Chondrocyte (in vitro differentiated cells): ENCODE measurements at places on chromosomes 3 and 15. TPM values are rescaled to one million over a fixed set of nuclear protein-coding genes. Genes with fewer than 3 reads are reported as not detected.

- H3K27ac ChIP-seq: no peak overlapping the region
- H3K4me1 ChIP-seq: no peaks in the 10 kb centered on the region
- no peaks in the 10 kb centered on the region for H3K27me3 ChIP-seq
- no peak for DNase-seq
Measured at GRCh38 chr3:172640751-172641150, 70.1 kb downstream of the NCEH1 start.

- no peaks in the 10 kb centered on the region for H3K27me3 ChIP-seq
- H3K4me1 ChIP-seq: peaks cover 39% of the 10 kb centered on the region
- no peak for DNase-seq
Measured at GRCh38 chr15:36601497-36601932, 22.1 kb downstream of the CDIN1 start.

The APOD gene
- total RNA-seq: 2.1 to 26.1 TPM (median 2.9 TPM) in 3 replicates

DNA sequence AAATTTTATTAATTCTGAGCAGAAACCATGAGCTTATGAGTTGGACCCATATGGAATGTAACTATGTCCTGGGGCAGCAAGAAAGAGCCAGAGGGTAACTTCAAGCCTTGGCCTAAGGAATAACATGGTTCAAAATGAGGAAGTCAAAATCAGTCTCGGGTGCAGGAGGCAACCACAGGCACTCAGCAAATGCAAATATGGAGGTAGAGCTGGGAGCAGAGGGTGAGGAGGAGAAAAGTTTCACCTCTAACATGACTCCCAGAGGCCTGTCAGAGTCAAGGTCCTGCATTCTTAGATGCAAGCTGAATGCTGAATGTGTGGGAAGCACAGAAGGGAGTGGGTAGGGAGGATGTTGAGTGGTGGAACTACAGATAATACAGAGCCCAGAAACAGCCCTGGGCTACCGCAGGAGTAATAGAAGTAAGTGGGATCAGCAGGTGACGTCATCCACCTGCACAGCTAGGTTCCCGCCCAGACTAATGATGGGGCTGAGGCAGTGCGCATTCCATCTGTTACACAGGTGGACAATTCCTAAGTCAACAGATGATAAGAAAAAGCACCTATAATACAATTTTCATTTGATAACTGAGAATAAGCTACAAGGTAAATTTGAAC, 279.8 kb upstream of the ARRDC4 start:
- H3K36me3 ChIP-seq: no peaks in the 10 kb centered on the region
- H3K27me3 ChIP-seq: peaks cover 2% of the 10 kb centered on the region
- no peak for DNase-seq
- no peak overlapping the region for H3K27ac ChIP-seq
- no peak overlapping the region for H3K4me3 ChIP-seq
- H3K4me1 ChIP-seq: no peaks in the 10 kb centered on the region

The LEKR1 gene
- total RNA-seq: 0.45 to 0.59 TPM in 2 of 3 replicates, not detected in the other

The CHP1 gene
- 63.6 to 80.0 TPM (median 77.0 TPM) in 3 replicates for total RNA-seq

The GP9 gene
- total RNA-seq: not detected in 3 replicates

- no peak overlapping the region for H3K4me3 ChIP-seq
- H3K36me3 ChIP-seq: no peaks in the 10 kb centered on the region
- no peaks in the 10 kb centered on the region for H3K27me3 ChIP-seq
- no peak for DNase-seq
- peaks cover 28% of the 10 kb centered on the region for H3K4me1 ChIP-seq
Measured at GRCh38 chr3:102163039-102163817, 271.6 kb upstream of the ZPLD1 start.

DNA sequence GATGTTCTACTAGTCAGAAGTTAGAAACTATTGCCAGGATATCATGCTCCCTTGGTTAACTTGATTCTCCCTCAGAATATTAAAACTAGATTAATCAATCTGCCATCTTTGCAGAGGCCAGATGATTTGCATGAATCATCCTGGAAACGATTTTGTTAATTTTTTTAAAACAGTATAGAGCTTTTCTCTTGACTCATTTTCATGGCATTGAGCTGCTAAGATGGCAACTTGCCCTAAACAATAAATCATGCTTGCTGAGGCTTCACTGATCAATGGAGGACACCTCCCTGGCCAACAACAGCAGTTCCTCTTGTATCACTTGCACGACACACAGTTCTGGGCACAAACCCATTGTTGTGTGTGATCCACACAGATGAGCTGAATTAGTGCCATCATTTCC, 109.1 kb downstream of the COL6A6 start:
- no peaks in the 10 kb centered on the region for H3K36me3 ChIP-seq
- no peak overlapping the region for H3K27ac ChIP-seq
- H3K4me1 ChIP-seq: no peaks in the 10 kb centered on the region
- no peak for DNase-seq

DNA sequence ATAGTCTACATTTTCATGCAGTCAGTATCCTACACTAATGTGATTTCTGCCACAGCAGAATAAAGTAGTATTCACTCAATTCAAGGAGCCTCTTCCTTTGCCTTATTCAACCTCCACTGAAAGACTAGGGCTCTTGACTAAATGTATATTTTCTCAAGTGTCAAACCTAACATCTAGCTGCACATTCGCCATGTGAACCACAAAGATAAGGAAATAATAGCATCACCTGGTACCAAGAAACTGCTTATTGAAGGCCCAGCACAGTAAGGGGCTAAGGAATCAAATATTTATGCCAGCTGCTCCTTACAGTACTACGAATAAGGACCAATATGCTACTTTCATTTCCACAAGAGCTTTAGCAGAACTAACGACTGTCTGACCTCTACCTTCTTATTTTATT, 1.3 kb downstream of the SRP14 start:
- H3K27me3 ChIP-seq: no peaks in the 10 kb centered on the region
- peak overlapping the region; percentile 99 for H3K27ac ChIP-seq
- no peak for DNase-seq
- peaks cover 20% of the 10 kb centered on the region for H3K36me3 ChIP-seq
- H3K4me3 ChIP-seq: peak overlapping the region; percentile 89

DNA sequence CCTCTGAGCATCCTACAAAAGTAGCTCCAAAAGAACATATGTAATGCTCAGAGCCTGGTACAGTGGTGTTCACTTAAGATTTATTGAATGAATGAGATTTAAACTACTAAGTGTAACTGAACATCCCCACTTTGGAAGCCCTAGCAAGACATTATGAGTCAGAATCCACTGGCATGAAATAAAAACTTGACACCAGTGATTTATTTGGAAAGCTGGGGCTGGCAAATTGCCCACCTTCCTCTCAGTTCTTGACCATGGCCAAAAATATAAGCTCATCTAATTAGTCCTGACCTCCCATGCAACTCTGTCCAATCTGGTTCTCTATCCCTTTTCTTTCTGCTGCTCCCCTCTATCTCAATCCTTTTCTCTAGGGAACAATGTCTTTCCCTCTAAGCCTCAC, 418.0 kb downstream of the PLCL2 start:
- no peaks in the 10 kb centered on the region for H3K27me3 ChIP-seq
- no peak overlapping the region for H3K4me3 ChIP-seq
- no peak overlapping the region for H3K27ac ChIP-seq

DNA sequence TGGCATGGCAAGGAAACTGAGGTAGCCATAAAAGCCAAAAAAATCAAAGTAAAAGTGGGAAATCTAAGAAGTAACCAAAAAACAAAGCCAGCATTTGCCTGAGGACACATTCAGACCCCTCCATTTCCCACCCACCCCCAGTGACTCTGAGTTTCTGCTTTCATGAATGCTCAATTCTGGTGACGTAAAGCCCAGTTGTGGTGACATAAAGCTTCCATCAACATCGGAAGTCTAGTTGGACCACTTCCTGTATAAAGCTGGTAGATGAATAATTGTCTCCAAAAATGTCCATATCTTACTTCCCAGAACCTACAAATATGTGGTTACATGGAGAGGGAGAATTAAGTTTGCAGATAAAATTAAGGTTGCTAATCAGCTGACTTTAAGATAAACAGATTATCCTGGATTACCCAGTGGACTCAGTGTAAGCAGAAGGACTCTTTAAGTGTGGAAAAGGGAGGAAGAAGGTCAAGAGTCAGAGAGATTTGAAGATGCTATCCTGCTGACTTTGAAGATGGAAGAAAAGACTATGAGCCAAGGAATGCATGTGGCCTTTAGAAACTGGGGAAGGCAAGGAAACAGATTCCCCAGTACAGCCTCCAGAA, 62.0 kb upstream of the ST3GAL6 start:
- H3K36me3 ChIP-seq: no peaks in the 10 kb centered on the region
- H3K4me3 ChIP-seq: no peak overlapping the region
- H3K4me1 ChIP-seq: peaks cover 26% of the 10 kb centered on the region
- DNase-seq: no peak

The PYGO1 gene
- 20.3 to 21.0 TPM (median 20.5 TPM) in 3 replicates for total RNA-seq

- H3K27ac ChIP-seq: peak overlapping the region; percentile 74
- no peak overlapping the region for H3K4me3 ChIP-seq
- H3K27me3 ChIP-seq: no peaks in the 10 kb centered on the region
Measured at GRCh38 chr3:151879679-151880415, 6.4 kb downstream of the SUCNR1 start.

The TRNT1 gene
- 23.1 to 24.4 TPM (median 24.3 TPM) in 3 replicates for total RNA-seq

DNA sequence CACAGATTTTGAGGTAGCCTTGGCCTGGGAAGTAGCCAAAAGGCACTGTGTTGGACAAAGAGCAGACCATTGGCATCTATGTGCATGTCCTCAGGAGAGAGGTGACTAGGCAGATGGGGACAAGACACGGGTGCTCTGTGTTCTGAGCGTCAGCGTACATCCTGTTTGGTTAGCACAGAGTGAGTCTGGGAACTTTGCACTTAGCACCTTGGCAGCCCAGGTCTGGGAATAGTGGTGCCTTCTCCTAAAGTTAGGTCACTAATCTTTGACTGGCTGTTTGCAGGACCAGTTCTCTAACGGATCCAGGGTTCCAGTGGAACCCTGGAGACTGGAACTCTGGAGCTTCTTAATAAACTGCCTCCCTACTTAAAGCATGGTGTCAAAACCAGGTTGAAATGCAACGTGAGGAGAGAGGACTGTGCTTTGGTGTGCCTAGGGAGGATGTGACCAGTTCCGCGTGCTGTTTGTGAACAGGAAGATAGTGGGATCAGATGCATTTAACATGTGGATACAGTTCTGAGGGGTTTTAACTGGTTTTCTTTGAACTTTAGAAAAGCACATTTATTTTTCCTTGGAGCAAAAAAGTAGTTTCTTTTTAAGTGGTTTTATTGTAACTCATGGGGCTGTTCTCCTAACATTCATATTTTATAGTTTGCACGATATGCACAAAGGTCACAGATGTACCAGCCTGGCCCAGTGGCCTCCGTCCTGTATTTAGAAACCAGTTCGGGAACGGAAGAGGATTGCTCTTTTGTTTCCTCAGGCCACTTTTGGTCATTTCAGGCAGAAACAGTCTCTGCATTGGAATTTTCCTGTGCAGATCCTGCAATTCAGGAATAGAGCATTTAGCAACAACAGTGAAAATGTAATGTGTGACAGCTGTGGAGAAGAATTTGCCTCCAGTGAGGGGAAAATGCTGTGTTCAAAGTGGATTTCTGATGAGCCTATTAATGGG, 48.8 kb downstream of the ABHD2 start:
- no peak for DNase-seq
- peaks cover 51% of the 10 kb centered on the region for H3K4me1 ChIP-seq
- H3K4me3 ChIP-seq: peak overlapping the region; percentile 43
- no peaks in the 10 kb centered on the region for H3K27me3 ChIP-seq
- H3K36me3 ChIP-seq: peaks cover 4% of the 10 kb centered on the region

The XPC gene
- 24.9 to 35.9 TPM (median 26.8 TPM) in 3 replicates for total RNA-seq

The NDN gene
- total RNA-seq: 44.3 to 50.4 TPM (median 44.5 TPM) in 3 replicates

DNA sequence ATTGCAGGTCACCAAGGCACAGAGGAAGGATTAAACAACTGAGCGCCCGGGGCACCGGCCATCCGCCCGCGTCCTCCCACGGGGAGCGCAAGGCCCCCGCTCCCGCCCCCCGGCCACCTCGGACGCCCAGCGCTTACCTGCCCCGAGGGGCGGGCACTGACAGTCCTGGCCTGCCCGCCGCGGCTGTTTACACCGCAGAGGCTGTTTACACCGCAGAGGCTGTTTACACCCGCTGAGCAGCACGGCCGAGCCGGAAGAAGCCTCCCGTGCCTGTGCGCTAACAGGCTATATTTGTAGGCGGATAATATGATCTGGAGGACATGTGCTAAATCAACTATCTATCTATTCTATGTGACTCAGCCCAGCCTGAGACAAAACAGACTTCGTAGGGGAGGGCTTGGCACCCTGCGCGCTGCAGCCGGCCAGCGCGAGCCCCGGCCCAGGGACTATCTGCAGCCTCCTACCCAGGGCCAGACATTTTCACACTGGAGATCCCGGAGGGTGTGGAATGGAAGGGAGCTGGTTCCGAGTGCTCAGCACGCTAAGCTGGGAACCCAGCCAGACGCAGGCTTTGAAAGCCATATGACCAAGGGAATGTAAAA, at the start of gene LRRC2:
LRRC2 (minus strand) TSS at position 263 of the 602 bp plus-strand sequence. CDS start 14,711 bp downstream, outside the sequence.
- DNase-seq: no peak
- peak within 1 kb of the TSS; percentile 75 for H3K4me3 ChIP-seq
- H3K27me3 ChIP-seq: peaks cover 2% of the 10 kb centered on the region
- H3K27ac ChIP-seq: peak within 1 kb of the TSS; percentile 70
- peaks cover 21% of the 10 kb centered on the region for H3K4me1 ChIP-seq

The DNAH12 gene
- total RNA-seq: 0.02 to 0.29 TPM (median 0.15 TPM) in 3 replicates

DNA sequence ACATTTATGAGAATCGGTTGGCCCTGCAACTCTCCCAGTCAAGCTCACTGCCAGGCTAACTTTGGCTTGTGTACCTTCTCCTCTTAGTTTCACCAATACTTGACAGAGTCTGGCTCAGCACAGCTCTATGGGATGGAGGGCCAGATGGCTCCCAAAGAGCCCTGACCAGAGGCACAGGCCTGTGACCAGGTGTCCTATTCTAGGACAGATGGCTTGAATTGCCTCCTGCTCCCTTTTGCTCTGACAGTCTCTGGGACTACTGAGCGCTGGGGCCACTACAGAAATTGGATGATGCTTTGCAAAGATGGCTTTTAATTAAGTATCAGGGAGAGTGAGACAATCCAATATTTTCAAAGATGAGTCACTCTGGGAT, 10.3 kb upstream of the ARID3B start:
- no peak for DNase-seq
- no peaks in the 10 kb centered on the region for H3K27me3 ChIP-seq
- peaks cover 16% of the 10 kb centered on the region for H3K4me1 ChIP-seq
- peak overlapping the region; percentile 6 for H3K27ac ChIP-seq
- no peak overlapping the region for H3K4me3 ChIP-seq
